ENCODE measurements at places on chromosomes 13 and 19.

- DNase-seq = no peak
These were observed 92.6 kb upstream of the PEG3 start for GRCh38 chr19:56933014-56933705.

- no peak for DNase-seq
These were observed 88.8 kb downstream of the LMO7 start for GRCh38 chr13:75724752-75725517.

- DNase-seq = no peak
These were observed 1.2 kb downstream of the BRCA2 start for GRCh38 chr13:32316501-32316900.

GRCh38 chr13:31684466-31684865 lies 54.9 kb upstream of the RXFP2 start:
- no peak for DNase-seq

- DNase-seq = no peak
These were observed 11.3 kb downstream of the LCP1 start for GRCh38 chr13:46170687-46171086.

DNA sequence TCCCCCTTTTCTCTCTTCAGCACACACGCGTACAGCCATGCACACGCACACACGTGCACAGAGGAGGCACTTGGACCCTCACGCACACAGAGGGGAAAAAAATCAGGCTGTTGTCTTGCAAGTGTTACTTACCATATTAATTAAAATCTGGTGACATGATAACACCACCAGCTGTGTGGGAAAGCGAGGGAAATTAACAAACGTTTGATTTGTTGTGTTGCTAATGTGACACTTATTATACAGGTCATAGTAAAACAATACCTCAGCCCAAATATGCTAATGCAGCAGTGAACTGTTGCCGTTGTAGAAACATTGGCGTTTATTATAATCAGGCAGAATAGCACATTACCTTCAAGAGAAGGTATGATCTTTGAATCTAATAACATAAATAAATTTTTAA lies 211.7 kb downstream of the TEX29 start:
- no peak for DNase-seq

GRCh38 chr13:98664047-98664446 lies 87.1 kb upstream of the STK24 start:
- DNase-seq = peak; percentile 43

DNA sequence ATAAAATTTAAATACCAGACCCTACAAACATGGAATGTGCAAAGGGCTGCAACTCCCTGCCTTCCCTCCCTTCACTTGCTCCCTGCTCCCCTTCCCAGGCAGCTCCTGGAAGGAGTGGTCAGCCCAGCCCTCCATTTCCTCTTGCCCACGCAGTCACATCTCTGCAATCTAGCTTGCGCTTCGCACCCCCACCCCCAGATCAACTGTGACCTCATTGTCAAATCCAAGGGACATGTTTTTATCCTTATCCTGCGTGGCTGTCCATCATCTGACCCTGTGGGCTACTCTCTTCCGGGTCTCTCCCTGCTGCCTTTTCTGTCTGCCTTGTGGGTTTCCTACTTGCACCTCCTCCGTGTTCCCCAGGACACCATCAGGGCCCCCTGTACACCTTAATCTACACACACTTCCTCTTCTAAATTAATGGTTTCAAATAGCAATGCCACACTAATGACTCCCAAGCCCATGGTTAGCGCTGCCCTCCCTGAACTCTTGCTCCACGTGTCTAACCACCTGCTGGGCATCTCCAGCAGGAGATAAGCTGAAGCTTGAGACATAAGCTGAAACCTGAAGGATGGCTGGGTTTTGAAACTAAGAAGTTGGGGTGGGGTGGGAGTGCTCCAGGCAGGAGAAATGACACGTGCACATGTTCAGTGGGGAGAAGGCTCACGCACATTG lies 118.3 kb downstream of the USP12 start:
- no peak for DNase-seq

DNA sequence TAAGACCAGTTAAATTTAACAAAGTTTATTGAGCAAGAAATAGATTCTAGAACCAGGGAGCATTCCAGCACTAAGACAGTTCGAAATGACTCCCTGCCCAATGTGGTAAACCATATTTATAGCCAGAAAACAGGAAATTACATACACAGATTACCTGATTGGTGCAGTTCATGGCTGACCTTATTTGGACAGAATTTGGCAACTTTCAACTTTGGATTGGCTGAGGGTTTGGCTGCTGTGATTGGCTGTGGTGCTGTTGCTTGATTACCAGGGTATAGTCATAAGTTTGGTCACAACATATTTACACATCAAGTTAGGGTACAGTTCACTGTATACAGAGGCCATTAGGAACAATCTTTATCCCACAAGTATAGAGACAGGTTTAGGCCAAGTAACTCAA lies 984.8 kb upstream of the MIR17HG start:
- DNase-seq = no peak

- DNase-seq = no peak
These were observed 730 bp downstream of the NRTN start for GRCh38 chr19:5805462-5806132.

- DNase-seq = no peak
These were observed 6.0 kb downstream of the AKAP8L start for GRCh38 chr19:15412832-15413231.
